ENCODE measurements at places on chromosomes 12 and 14.

GRCh38 chr14:103109535-103110441, 13.5 kb upstream of the TNFAIP2 start:
- DNase-seq = no peak

GRCh38 chr12:127774828-127775227, 492.1 kb upstream of the TMEM132C start:
- no peak for DNase-seq

GRCh38 chr14:102708494-102708893, 68.8 kb upstream of the TRAF3 start:
- no peak for DNase-seq

DNA sequence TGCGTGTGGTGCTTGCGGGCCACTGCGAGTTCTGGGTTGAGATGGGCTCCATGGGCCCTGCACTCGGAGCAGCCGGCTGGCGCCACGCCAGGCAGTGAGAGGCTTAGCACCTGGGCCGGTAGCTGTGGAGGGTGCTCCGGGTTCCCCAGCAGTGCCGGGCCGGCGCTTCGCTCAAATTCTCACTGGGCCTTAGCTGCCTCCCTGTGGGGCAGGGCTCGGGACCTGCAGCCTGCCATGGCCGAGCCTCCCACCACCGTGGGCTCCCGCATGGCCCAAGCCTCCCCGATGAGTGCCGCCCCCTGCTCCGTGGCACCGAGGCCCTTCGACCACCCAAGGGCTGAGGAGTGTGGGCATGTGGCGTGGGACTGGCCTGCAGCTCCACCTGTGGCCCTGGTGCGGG, 375.7 kb downstream of the NELL2 start:
- DNase-seq = no peak

- DNase-seq = no peak
These were observed 24.0 kb upstream of the PKP2 start for GRCh38 chr12:32920506-32921085.

DNA sequence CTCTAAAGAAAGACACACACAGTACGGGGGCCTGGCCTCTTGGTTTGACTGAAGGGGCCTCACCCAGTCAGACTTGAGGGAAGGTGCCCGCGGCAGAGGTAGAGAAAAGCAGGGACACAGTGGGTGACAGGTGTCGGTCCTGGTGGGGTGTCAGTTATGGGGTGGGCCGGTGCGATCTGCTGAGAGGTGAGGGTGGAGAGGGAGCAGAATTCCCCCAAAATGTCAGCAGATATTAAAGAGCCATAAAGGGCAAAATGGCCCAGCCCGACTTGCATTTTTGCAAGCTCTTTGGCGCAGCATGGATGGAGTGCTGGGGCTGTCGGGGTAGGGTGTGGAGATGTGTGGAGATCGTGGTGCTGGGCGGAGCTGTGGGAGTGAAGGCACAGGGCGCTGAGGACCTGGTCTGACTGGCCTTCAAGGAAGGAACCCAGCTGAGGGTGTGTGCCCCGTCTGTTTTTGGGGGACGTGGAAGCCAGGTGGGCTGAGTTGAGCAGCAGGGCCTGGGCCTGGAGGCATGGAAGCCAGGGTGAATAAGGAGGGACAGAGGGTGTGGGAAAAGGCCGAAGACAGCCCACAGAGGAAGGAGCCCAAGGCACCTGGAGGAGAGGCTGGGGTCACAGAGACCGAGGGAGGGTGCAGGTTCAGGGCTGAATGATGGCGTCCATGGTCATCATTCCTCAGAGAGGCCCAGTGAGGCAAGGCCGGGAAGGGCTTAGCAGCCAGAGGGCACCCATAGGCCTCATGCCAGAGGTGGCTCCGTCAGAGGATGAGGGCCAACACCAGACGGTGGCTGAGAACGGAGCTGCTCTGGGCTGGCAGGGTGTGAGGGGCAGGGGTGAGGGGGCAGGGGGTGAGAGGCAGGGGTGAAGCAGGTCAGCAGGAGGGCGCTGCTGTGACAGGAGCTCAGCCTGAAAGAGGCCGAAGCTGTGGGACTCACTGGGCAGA, 48.2 kb upstream of the DYNC1H1 start:
- no peak for DNase-seq

Measured in stromal cell of bone marrow (primary cell).